ENCODE measurements at places on chromosomes 1 and 21.
A peak's percentile ranks its signal among the peaks of the same experiment; 100 is the strongest.

DNA sequence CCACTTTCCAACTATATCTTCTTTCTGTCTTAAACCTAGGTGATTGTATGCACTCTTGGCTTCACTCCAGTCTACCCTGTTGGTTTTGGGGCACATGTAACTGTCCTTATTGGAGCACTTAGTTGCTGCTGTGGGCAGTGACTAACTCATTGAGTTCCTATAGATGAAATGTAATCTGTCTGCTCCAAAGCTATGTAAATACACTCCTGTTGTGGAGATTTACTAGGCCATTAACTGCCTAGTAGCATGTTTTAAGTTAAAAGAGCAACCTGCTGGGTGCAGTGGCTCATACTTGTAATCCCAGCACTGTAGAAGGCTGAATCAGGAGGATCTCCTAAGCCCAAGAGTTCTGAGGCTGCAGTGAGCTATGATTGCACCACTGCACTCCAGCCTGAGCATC lies 137.6 kb downstream of the ZMYM4 start:
- no peak for DNase-seq

DNA sequence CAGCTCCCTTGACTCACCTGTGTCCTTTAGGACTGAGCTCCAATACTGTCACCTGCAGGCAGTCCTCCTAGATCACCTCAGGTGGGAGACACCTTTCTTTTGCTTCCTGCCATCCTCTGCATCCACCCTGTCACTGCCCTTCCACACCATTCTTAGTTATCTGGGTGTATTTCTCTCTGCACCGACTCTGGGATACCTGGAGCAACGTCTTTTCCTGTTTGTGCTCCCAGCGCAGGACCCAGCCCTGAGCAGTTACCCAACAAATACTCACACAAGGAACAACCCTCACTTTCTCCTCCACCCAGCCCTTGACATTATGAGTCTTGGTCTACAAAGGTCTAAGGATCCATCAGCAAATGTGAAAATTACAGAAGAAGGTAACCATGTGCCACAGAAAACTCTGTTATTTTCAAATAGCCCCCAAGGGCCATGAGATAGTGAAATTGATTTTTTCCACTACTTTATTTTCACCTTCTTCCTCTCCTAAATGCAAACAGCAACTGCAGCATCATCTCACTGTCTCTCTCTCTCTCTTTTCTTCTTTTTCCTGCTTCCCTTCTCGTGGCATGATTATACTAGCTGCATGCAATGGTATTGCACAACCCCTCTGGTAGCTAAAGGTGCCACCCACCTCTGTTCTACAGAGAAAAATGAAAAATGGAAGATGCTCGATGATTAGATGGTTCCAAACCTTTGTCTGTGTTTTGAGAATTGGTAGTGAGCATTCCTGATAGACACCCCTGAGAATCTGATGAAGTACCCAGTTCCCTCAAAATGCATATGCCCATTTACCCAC lies 89.0 kb downstream of the MIS18A start:
- no peak for DNase-seq

DNA sequence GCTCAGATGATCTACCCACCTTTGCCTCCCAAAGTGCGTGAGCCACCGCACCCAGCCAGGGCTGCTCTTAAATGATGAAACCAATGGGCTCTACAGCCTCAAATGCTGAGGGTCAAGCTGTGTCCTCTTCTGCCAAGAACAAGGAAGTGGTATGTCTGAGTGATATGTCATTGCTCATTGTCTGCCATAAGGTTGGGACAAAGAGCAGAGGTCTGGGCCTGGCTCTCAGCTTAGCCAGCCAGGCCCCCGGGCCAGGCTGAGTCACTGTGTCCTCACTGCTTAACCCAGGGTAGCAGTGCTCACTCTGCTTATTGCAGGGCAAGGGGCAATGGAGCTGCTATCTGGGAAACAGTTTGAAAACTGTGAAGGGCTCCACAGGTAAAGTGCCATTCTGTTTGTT lies 8.3 kb upstream of the ETS2 start:
- DNase-seq: no peak

- no peak for DNase-seq
Measured at GRCh38 chr1:79791488-79792218, 785.1 kb upstream of the ADGRL4 start.

GRCh38 chr1:66436378-66437135 lies 97.4 kb upstream of the SGIP1 start:
- DNase-seq: peak; percentile 44

DNA sequence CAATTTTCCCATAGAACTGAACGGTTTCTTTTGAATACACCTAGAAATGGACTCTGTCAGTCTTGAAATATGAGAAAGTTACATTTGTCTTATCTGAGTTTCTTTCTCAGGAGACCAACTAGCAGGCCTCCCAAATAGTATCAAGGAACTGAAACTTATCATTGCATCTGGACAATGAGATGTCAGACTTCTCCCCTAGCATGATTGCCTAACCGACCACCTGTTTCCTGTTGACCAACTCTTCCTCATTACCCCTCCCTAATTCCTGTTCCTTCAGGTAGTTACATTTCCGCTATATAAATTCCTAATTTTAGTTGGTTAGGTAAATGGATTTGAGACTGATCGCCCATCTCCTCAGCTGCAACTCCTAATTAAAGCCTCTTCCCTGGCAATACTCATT lies 1587.3 kb downstream of the NCAM2 start:
- DNase-seq: no peak

- DNase-seq: no peak
Measured at GRCh38 chr1:204664384-204664651, 21.2 kb downstream of the LRRN2 start.

- no peak for DNase-seq
Measured at GRCh38 chr21:37983336-37984095, 67.3 kb upstream of the KCNJ6 start.

- DNase-seq: no peak
Measured at GRCh38 chr1:191695865-191696264, 462.4 kb upstream of the RGS18 start.

GRCh38 chr1:228548788-228549187 lies 61.6 kb downstream of the RNF187 start:
- no peak for DNase-seq

DNA sequence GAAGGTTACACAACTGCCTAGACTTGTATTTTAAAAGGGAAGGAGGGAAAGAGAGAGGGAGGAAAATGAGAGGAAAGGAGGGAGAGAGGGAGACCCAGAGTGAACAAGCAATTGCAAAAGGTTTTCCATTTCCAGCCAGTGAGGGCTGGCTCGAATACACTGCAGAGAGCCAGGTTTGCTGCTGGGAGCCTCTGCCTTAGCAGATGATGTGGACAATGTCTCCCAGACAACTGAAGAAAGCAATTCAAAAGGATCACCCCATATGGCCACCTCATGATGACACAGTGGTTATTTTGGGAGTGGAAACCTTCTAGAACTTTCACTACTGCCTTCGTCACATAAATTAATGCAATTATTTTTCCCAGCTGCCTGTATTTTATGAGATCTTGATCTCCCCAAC lies 86.4 kb downstream of the BCAR3 start:
- DNase-seq: no peak

DNA sequence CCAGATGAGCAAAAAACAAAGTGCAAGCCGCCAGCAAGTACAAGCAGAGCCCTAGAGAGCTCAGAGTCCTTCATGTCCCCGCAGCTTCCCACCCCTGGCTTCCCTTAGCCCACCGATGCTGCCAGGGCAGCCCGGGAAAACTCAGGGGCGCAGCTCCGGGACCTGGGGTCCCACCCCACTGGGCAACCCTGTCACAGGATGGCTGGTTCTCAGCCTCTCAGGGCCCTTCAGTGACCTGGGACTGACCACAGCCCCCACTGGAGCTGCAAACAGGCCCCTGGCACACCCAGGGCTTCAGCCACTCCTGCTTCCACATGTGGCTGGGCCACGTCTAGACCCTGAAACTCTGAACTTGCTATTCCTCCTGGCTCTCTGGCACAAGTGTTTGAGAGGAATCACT lies 49.5 kb downstream of the CHD5 start:
- no peak for DNase-seq

- no peak for DNase-seq
Measured at GRCh38 chr1:156191292-156191964, 2.5 kb upstream of the SLC25A44 start.

All from CD4-positive, alpha-beta T cell treated with Interleukin-6 for 4 hours (primary cell).